ENCODE measurements at places on chromosomes 3 and 15. TPM values are rescaled to one million over a fixed set of nuclear protein-coding genes. Genes with fewer than 3 reads are reported as not detected.

GRCh38 chr3:47932421-47932820, 83.8 kb downstream of the MAP4 start:
- DNase-seq = no peak

- DNase-seq = peak; percentile 92
These were observed at the start of gene SCG5 for GRCh38 chr15:32641517-32642059. Gene SCG5, plus strand, starts transcription at chr15:32641710. Its CDS starts 1,883 bp downstream, at chr15:32643593.

- no peak for DNase-seq
These were observed 117.0 kb downstream of the SMAD6 start for GRCh38 chr15:66819084-66819483.

DNA sequence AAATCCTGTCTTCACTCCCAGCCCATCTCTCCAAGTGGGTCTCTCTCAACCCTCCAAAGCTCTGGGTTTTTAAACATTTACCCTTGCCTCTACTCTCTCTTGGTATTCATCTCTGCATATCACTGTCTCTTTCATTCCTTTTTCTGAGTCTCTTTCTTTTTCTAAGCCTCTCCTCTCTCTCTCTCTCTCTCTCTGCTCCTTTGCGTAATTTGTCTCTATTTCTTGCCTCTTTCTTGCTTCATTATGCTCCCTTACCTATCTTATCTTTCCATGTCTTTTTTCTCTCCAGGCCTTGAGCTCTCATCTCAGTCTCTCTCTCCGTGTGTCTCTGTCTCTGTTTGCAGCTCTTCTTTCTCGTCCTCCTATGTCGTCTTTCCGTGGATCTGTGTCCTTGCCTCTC, 678 bp upstream of the SCAMP5 start:
- DNase-seq = no peak

The LMAN1L gene
- total RNA-seq = 0.09 TPM

Measured in cerebellum (tissue), 4 donors.